ENCODE measurements at places on chromosomes 7 and 10.

- no peak for DNase-seq
These were observed 1.0 kb upstream of the PAX2 start for GRCh38 chr10:100744136-100744986.

DNA sequence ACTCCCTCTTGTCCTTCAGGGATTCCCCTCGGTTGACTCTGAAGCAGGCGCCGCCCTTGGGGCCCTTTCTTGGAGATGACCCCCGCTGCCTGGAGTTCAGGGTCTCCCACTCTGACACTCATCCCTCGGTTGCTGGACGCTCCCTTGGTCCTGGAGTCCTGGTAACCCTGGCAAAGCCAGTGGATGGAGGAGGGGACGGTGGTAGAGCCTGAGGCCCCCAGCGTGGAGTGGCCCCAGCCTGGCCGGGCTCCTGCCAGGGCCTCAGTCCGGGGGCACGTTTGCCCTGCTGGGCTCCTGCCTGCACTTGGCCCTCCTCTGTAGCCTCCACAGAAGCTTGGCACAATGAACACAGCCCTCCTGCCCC lies 9.3 kb upstream of the CAMK2B start:
- no peak for DNase-seq

GRCh38 chr7:23114896-23115295 lies 9.3 kb downstream of the KLHL7 start:
- no peak for DNase-seq

GRCh38 chr7:96076350-96076707 lies 245.6 kb downstream of the SLC25A13 start:
- no peak for DNase-seq

GRCh38 chr7:91344911-91345310 lies 80.7 kb downstream of the FZD1 start:
- no peak for DNase-seq

- DNase-seq: no peak
These were observed 270.8 kb downstream of the HTR7 start for GRCh38 chr10:90587081-90587491.

DNA sequence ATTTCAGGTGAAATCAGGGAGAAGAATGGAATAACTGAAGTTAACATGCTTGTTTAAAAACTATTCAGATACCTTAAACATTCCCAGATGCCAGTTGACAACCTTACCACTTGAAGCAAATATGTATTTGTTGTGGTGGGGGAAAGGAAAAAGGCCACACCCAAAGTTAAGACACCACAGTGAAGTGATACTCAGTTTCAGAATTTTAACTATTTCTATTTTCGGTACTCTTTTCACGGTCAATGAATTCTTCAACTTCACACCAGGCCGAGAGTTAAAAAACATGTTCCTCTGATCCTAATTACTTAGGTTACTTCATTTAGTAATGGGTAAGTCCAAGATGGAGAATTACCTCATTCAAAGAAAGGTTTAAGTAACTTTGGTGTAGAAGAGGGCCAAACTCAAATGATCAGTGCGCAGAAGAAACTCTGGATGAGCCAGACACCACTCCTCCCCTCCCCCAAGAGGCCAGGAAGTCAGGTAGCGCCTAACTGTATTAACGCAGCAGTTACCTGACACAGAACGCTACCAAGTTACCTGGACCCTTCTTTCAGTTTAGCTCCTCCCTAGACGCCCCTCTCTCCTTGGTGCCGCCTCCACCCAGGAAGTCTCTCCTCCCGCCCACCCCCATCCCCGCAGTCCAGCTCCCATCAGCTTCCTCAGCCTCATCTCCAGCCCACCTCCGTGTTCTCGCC lies 700 bp downstream of the MTPN start:
- no peak for DNase-seq

GRCh38 chr7:17528636-17529035 lies 230.2 kb downstream of the AHR start:
- no peak for DNase-seq
